ENCODE measurements at places on chromosomes 3 and 15.
A peak's percentile ranks its signal among the peaks of the same experiment; 100 is the strongest.

DNA sequence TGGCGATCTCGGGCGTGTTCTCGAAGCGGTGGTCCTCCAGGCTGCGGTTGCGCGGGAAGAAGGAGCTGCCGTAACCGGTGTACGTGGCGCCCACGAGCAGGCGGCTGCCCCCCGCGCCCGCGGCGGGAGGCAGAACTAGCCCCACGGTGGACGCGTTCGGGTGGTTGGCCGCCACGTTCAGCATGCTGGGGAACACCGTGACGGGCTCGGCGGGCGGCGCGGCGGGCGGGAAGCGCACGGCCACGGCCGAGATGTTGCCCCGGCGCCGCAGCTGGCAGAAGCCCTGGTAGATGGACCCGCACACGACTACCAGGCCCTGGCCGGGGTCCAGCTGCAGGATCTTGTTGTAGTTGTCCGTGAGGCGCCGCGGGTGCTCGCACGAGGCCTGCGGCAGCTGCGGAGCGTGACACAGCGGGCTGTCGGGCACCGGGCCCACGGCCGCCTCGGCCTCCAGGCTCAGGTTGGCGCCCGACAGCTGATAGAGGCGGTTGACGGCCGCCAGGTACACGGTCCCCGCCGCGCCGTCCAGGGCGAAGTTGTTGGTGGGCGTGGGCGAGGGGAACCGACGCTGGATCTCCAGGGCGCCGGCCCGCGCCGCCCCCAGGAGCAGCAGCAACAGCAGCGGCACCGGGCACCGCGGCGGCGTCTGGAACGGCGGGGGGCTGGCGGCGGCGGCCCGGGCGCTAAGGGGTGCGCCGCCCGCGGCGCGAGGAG, 397 bp downstream of the PLXND1 start:
- H3K36me3 ChIP-seq: peaks cover 14% of the 10 kb centered on the region
- peak overlapping the region; percentile 88 for H3K27ac ChIP-seq
- H3K4me1 ChIP-seq: peaks cover 41% of the 10 kb centered on the region
- H3K4me3 ChIP-seq: peak overlapping the region; percentile 91

DNA sequence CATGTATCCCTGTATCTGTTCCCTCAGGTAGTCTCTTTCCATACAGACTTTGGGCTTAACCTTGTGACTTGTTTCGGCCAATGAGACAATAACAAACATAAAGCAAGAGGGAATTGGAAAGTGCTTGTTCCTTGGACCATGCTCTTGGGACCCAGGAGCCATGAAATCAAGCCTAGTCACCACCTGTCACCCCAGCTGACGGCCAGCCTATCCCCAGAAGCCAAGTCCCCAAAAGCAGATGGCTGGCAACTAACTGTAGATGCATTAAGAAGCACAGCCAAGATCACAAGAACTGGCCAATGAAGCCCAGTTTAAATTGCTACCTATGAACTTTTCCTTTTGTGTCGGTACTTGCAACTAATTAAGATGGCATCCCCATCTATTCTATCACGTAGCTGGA, 822.0 kb downstream of the CADM2 start:
- H3K36me3 ChIP-seq: no peaks in the 10 kb centered on the region
- no peak overlapping the region for H3K27ac ChIP-seq
- no peak for DNase-seq
- H3K4me3 ChIP-seq: no peak overlapping the region
- H3K4me1 ChIP-seq: no peaks in the 10 kb centered on the region

GRCh38 chr3:48268381-48268935, 27.6 kb downstream of the ZNF589 start:
- peaks cover 20% of the 10 kb centered on the region for H3K4me1 ChIP-seq
- H3K36me3 ChIP-seq: peaks cover 2% of the 10 kb centered on the region
- H3K4me3 ChIP-seq: peak overlapping the region; percentile 52
- no peaks in the 10 kb centered on the region for H3K27me3 ChIP-seq
- peak; percentile 47 for DNase-seq

DNA sequence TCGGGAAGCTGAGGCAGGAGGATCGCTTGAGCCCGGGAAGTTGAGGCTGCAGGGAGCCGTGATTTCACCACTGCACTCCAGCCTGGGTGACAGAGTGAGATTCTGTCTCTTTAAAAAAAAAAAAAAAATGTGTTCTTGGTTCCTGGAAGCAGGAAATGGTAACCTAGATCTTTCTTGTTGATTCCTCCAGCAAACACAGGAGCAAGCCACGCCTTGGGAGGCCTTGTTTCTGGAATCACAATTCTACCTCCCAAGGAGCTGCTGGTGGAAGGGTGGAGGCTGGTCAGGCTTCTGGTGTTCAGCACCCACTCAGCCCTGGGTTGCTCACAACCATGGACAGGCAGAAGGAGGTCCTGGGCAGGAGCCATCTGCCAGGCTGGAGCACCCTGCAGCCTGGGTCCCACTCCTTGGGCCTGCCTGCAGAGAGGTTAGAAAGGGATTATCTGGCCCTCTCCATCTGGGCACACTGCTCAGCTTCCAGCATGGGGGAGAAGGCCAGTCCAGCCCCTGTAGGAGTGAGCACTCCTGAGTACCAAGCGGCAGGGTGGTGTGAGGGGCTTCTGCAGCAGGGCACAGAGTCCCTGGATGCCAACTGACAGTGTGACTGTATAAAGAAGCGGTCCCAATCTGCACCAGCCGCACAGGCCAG, 65.6 kb downstream of the ABTB1 start:
- no peak for DNase-seq
- H3K27ac ChIP-seq: no peak overlapping the region
- peaks cover 1% of the 10 kb centered on the region for H3K4me1 ChIP-seq
- H3K4me3 ChIP-seq: no peak overlapping the region
- peaks cover 15% of the 10 kb centered on the region for H3K27me3 ChIP-seq

DNA sequence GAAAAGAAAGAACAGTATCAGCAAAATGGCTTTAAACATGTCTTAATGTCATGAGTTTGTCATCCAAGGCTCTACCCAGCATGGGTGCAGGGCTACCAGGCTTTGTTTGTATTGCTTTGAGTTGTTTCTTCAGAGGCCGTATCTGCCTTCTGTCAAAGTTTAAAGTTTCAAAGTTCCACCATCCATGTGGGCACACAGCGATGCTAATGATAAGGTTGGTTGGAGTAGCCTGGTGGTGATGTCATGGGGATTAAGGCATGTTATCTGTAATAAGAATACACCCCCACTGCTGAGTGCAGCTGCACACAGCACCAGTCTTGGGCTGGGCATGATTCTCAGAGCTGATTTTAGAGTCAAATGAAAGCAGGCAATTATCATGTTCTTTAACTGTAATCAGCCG, 72.0 kb upstream of the LRTM1 start:
- H3K4me3 ChIP-seq: no peak overlapping the region
- H3K27me3 ChIP-seq: no peaks in the 10 kb centered on the region
- no peak for DNase-seq
- no peak overlapping the region for H3K27ac ChIP-seq
